GF-D8 (cell line): ENCODE measurements at places on chromosomes 12 and 14.

DNA sequence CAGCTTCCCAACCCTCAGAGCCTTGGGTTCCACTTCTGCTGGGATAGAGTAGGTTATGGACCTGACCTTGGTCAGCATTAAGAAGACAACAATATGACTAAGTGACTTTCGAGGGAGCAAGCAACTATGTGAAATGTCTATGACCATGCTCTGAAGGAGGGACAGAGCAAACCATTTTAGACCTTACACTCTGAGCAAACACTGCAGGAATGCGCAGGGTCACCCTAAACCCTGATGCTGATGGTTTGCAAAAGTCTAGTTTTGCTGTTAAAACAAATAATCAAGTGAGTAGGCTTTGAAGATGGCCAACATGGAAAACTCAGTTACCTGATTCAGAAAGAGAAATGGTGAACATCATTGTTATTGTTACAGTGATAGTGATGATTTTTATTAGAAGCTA lies 8.7 kb downstream of the ZCCHC8 start:
- DNase-seq: no peak

DNA sequence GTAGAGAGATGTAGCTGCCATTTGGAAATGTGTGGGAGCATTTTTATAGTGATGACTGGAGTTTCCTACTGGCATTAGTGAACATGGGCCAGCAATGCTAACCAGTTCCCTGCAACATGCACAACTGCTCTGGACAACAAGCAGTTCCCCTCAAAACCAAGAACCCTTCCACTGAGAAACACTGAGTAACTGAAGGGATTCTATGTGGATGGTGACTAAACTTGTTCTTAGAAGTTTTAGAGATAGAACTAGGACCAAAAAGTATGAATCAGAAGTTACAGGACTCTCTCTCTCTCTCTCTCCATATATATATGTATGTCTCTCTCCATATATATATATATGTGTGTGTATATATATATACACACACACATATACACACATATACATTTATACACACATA lies 7.9 kb downstream of the SERPINA10 start:
- no peak for DNase-seq

- DNase-seq: no peak
Observed at GRCh38 chr14:103819503-103820307, 27.7 kb downstream of the PPP1R13B start.

GRCh38 chr12:66779466-66779865 lies 100.6 kb upstream of the GRIP1 start:
- DNase-seq: no peak

- DNase-seq: no peak
Observed at GRCh38 chr12:130147875-130148596, 14.2 kb upstream of the FZD10 start.

DNA sequence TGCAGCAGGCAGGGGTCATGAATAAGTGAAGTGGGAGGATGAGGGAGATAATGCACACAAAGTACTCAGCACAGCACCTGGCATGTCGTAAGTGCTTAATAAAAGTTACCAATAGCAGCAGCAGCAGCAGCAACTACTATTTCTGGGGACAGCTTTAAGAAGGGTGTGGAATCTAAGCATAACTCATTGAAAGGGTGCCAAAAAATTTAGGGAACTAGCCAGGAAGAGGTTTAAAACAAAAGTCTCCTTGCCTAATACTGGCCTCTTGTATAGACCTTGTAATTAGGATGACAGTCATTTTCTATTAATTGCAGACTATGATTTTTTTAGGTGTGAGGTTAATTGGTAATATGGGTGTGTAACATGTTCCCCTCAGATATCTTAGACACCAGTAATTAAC lies 179.9 kb downstream of the PTPN11 start:
- DNase-seq: no peak

DNA sequence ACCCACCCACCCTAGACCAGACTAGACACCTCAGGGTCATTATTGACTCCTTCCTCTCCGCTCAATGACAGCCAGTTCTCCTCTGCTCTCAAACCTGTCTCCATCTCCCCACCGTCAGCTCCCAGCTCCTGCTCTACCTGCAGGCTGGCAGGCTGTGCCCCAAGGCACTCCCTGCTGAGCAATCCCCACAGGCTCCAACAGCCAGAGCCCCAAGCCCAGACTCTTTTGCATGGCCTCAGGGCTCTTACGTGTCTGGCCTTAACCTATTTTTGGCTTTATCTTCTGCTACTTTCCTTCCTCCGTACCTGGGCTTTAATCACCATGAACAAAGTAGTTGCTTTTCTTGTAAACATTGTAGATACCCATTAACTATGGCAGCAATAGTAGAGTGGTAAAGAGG lies 162.9 kb upstream of the PRMT8 start:
- no peak for DNase-seq

DNA sequence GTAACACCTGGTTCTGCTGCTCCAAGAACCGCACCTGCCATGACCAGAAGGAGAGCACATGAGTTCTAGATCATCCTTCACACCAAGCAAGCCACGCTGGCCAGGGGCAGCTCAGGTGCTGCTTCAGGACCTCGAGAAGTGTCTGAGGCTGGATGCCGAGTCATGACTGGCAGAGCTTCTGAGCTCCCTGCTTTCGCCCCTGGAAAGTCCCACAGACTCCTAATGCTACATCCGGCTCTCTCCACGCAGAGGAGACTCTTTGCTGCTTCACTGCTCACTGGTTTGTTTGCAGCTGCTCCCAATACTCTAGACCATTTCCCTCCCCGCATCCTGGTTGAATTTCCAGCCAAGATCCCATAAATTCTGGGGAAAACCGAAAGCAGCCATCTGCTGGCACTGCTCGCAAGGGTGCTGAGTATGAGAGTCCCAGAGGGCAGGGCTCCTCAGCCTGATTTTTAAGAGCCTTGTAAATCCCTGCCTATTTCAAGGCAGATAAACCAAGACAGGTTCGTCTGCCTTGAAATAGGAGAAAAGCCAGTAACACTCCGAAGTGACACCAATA lies 1.4 kb downstream of the KRT2 start:
- DNase-seq: no peak

DNA sequence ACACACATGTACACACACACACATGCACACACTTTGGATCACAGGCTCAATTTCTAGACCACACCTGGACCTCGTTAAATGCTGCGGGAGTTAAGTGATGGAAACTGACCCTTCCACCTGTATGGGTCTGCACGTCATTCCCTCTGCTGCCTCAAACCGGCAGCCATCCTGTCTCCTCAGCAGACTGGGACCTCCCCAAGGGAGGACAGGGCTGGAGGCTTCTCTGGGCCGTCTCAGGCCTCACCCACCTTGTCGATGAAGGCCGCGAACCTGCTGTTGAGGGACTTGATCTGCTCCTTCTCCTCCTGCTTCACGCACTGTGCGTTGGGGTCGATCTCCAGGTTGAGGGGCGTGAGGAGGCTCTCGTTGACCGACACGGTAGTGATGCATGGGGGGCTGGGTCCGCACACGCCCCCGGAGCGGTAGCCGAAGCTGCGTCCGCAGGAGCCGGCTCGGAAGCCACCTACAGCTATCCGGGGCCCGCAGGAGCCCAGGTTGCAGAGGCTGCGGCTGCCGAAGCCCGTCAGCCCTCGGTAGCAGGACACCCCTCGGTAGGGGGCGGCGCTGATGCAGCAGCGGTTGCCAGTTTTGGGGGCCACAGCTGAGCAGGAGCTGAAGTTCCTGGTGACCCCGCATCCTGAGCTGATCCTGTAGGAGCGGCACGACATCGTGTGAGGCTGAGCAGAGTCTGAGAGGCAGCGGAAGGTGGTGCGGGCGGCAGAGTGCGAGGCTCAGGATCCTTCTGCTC lies at the start of gene KRT85:
TSS of gene KRT85 (minus strand) at position 744 of the 748 bp plus-strand sequence. CDS start at position 668, 76 bp downstream.
- no peak for DNase-seq

GRCh38 chr12:68871396-68871795 lies 61.6 kb downstream of the CPM start:
- no peak for DNase-seq

- DNase-seq: no peak
Observed at GRCh38 chr14:96938946-96939345, 141.8 kb downstream of the VRK1 start.

DNA sequence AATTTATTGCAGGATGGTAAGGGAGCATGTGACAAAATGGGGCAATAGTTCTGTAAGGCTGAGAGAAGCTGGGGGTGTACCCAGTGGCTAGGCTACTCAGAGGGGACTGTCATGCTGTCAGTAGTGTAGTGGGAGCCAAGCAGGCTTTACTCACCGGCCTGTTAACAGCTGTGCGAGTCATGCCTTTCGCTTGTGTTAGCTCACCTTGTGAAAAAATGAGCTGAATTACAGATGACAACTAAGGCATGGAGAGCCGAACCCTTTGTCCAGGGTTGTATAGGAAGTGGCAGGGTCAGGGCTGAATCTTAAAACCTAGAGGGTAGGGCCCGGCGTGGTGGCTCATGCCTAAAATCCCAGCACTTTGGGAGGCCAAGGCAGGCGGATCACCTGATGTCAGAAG lies 37.9 kb downstream of the SH2B3 start:
- DNase-seq: no peak

DNA sequence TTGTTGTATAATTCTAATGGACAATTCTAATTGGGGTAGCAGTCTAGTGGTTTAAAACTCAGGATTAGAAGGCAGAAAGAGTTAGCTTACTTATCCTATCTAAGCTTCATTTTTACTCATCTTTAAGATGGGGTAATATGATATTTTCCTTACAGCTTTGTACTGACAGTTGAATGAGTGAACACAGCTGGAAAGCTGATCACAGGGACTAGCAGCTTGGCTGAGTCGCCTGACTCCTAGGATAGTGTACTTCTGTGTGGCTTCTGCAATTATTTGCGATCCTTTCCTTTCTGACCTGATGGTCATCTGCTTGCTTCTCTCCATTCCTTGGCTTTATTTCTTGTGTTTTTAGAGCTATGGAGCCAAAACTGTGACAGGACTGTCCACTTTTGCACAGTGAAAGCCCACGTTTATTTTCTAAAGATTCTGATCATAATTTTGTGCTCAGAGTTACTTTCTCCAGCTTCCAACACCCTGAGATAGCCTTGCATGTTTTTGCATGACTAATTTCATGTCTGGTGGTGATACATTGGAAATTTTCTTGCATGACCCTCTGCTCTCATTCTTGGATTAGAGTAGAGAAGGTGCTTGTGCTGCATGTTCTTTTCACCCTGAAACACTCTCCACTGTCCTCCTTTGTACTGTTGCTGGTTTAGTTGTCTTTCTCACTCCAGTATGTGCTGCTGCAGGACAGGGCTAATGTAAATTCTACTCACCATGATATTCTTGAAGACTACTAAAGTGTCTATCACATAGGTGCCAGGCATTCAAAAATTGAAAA lies 377.0 kb upstream of the ATP2B1 start:
- DNase-seq: no peak

DNA sequence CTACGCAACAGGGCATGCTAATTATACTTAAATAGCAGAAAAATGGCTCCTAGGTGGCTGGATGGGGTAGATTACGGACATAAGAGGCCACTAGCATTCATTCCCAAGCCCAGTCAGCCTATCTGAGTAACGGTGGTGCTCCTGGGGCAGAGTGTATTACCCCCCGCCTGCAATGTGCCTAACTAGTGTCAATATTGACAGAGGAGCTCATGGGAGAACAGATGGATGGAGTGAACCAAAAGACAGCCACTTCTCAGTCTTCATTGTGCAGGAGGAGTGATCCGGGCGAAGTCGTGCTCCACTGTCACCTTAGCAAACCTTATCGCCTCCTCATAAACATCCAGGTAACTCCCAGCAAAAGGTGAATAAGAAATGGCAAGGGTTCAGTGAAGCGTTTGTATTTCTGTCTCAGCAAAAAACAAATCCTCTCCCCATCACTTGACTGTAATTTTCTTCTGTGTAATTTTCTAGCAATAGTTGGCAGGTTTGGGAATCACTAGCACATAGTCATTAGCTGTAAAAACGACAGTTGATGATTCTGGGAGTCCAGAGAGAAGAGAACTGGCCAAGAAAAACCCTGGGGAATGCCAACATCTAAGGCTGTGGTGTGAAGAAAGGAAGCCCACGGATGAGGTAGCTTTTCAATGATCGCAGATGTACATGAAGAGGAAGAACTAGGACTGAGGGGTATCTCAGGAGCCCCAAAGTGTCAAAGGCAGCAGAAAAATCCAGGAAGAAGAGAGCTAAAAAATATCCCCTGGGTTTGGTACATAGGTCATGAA lies 126.6 kb upstream of the BCL2L14 start:
- no peak for DNase-seq

GRCh38 chr12:124397807-124398577 lies 103.1 kb downstream of the RFLNA start:
- no peak for DNase-seq

GRCh38 chr14:98368916-98369315 lies 903.1 kb downstream of the BCL11B start:
- DNase-seq: no peak

DNA sequence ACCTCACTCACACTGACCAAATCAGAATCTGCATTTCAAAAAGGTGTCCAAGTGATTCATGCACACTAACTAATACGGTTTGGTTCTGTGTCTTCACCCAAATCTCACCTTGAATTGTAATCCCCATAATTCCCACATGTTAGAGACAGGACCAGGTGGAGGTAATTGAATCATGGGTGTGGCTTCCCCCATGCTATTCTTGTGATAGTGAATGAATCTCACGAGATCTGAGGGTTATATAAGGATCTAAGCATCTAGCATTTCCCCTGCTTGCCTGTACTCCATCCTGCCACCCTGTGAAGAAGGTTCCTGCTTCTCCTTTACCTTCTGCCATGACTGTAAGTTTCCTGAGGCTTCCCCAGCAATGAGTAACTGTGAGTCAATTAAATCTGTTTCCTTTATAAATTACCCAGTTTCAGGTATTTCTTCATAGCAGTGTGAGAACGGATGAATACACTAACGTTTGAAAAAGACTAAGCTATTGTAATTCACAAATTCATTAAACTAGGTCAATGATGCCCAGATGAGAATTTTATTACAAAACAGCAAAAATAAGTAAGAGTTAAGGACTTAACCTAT lies 759.1 kb downstream of the GALC start:
- DNase-seq: no peak

- no peak for DNase-seq
Observed at GRCh38 chr14:40345334-40345733, 913.1 kb upstream of the FBXO33 start.

DNA sequence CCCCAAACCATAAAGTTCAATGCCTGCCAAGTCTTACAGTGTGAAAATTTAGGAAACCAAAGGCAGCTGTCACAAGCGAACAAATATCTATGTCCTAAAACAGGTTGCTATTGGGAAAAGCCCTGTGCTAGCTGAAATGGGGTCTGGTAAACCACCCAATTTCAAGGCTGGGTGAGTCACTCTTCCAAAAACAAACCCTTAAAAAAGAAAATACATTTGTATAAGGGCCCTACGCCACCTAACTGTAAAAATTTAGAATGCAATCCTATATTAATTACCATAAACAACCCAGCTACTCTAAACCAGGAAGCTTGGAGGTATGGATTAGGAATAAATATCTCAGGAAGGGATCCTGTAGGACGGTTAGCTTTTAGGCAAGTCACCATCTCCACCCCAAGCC lies 32.1 kb downstream of the PRMT8 start:
- DNase-seq: no peak

- no peak for DNase-seq
Observed at GRCh38 chr14:50837850-50838470, 7.0 kb upstream of the NIN start.
